ENCODE measurements at places on chromosomes 4 and X.

GRCh38 chr4:108152980-108153379 lies 15.8 kb downstream of the LEF1 start:
- DNase-seq: peak; percentile 13

DNA sequence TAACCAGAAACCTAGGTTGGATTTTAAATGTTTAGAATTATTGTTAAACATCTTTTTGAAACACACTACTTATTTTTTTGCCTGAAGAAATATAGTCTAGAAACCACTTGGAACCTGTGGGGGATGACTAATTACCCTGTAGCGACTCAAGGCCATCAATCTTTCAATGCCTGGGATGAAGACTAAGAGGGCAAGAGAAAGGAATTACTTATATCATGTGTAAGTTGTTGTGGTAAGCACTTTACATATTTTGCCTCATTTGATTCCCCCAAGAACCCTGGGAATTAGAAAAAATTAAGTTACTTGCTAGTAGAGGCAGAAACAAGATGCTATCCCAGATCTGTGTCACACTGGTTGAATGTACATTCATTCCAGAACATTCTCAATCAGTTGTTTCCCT lies 170.9 kb upstream of the GRIA3 start:
- no peak for DNase-seq

GRCh38 chr4:132992686-132993085 lies 156.4 kb upstream of the PCDH10 start:
- DNase-seq: no peak

- no peak for DNase-seq
Measured at GRCh38 chr4:181692965-181693364, 550.2 kb upstream of the TENM3 start.

DNA sequence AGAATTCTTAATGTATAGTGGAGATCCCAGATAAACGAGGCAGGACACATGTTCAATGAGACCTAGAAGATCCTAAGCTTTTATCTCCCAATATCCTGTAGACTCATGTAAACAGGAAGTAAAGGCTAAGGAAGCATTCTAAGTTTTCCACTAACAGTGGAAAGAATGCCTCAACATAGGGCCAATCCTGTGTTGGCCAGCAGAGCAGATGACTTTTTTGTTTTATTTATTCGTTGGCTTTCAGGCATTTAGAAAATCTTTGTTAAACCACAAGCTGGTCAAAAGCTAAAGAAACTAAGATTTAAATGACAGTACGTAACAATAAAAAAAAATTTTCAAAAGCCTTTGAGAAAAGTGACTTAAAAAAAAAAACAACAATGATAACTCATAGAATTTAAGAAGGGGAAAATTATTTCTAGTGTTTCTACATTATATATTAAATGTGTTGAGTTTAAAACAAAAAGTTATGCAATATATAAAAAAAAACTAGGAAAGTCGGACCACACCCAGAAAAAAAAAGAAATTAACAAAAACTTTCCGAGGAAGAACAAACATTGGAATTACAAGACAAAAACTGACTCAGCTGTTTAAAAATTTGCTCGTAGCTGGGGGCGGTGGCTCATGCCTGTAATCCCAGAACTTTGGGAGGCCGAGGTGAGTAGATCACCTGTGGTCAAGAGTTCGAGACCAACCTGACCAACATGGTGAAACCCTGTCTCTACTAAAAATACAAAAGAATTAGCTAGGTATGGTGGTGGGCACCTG lies 759.3 kb downstream of the FSTL5 start:
- DNase-seq: no peak

- DNase-seq: no peak
Measured at GRCh38 chr4:120286813-120287212, 220.2 kb upstream of the MAD2L1 start.

DNA sequence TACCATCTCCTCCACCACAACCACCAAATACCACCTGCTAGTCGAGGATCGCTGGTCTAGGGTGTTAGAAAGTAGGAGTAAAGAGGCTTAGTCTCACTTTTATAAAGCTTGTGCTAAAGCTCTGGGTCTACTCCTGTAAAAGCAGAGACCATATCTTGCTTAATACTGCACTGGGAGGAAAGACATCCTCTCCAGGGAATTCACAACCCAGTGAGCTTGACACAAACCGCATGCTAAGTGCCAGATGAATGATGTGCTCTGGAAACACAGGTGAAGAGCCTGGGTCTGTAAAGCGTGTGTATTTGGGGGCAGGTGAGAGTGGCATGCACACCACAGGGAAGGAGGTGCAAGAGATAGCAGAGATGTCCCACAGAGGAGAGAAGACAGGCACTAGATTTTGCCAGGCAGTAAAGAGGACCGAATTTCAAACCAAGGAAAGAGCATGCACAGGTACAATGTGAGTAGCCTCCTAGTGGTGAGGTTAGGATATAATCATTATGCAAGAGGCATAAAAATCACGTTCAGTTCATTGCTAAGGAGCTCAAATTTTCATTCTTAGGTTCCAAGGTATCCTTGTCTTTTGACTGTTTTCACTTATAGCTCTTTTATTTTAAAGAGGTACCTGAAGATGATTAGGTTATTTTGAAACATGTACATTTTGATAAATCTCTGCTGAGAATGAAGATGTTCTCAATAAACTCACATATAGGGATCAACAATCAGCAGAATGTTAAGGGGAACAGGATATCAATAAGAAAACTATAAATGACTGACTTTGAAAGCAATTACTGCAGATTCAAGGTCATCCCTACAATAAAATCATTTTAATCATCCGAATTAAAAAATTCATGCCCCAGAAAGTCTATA lies 20.7 kb downstream of the TAPT1 start:
- DNase-seq: peak; percentile 80

DNA sequence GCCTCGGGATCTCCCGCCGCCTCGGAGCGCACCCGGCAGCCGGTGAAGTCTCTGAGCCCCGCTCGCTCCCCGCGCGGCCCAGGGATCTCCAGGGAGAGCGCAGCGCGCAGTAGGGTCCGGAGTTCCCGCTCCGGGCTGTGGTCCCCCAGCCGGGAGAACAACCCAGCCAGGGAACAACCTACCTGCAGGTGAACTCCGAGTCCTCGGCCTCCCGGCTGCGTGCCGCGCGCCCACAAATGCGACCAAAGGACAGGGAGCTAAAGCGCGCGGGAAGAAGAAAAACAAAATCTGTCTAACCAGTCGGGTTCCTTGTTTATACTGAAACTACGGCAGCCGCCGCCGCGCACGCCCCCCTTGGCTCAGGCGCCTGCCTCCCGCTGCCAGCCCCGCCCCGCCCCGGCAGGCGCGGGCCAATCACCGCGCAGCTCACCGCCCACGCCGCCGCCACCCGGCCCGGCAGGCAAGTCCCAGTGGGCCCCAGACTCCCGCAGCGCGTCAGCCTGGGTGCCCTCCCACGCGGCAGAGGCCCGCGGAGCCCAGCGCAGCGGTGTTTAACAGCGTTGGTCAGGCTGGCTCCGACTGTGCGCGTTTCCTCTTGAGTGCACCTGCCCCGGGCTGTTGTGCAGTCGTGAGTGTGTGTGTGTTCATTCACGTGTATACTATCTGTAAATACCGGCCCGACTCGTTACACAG lies at the start of gene RASGEF1B:
TSS of gene RASGEF1B (minus strand) at position 320 of the 693 bp plus-strand sequence. CDS start 12,399 bp downstream, outside the sequence.
- peak; percentile 97 for DNase-seq

- no peak for DNase-seq
Measured at GRCh38 chr4:123116412-123116811, 194.0 kb upstream of the NUDT6 start.

- DNase-seq: peak; percentile 25
Measured at GRCh38 chr4:185479507-185479971, 8.0 kb upstream of the CCDC110 start.

- no peak for DNase-seq
Measured at GRCh38 chrX:53049127-53049517, 533 bp downstream of the GPR173 start.

GRCh38 chr4:45776146-45776545 lies 347.7 kb downstream of the GABRG1 start:
- no peak for DNase-seq

DNA sequence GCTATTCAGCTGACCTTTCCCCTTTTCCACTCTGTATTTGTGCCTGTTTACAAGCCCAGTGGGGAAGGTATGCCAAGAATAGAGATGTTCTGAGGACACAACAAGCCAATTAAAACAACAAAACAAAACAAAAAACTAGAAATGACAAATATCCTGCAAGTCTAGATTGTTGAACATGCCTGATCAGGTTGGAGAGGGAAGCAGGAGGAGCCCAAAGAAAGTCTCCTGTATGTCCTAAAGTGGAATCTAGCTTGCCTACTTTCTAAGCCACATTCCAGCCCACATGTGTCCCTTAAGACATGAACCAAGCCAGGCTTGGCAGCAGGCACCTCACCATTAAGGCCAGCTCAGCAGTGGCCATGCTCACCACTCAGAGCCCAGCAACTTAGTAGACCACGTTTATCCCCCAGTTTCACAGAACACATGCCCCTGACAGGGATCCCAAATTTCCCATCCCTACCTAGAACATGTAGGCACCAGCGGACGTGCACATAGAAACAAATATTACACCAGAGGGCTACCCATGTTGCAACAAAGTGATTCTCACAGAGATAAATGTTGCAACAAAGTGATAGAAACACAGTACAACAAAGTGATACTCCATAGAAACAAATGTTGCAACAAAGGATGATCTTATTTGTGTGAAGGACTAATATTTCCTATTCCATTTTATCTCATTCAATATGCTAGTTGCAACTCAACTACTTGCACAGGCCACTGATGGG lies 48.3 kb downstream of the CD99L2 start:
- peak; percentile 55 for DNase-seq

GRCh38 chr4:25943312-25943711 lies 29.3 kb downstream of the SMIM20 start:
- no peak for DNase-seq

DNA sequence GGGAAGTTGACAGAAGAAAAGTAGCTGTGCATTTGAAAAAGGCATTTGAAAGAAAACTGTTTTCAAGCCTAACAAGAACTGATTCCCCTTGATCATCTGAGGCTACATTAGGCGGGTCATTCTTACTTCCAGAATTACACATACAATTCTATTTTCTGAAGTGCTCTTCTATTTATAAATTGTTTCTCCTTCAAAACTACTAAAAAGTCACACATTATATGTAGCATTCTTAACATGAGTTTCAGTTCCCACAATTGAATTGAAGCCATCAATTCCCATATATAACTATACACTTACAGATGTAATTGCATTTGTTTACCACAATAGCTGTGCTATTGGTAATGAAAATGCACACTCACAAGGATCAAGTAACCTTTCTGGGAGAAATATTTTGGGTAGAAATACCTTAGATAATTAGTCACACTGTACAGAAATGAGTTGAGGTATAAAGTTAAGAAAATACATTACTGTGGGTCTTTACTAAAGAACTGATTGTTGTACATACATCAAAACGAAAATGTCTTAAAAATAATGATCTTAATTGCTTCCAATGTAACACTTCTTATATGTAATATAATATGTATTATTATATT lies 1688.0 kb upstream of the AGA start:
- DNase-seq: no peak

DNA sequence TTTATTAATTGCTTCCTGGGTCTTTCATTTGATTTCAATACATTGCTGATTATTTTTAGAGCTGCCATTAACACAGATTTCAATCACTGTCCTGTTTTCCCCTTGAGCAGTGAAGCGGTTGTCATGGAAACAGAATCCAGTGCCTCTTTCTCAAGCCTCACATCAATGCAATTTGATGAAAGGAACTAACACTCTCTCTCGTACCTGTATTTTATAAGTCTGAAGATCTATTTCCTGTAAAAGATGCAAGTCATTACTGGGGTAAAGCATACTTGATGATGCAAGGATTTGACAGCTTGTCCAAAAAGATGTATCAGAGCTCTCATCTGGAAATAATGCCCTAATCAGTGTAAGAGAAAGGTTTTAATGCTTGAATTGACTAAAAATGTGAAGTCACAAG lies 17.9 kb upstream of the GASK1B start:
- no peak for DNase-seq

- DNase-seq: peak; percentile 23
Measured at GRCh38 chr4:26885912-26886274, 25.3 kb downstream of the STIM2 start.

- no peak for DNase-seq
Measured at GRCh38 chr4:29295280-29295679, 1424.9 kb upstream of the PCDH7 start.

- DNase-seq: no peak
Measured at GRCh38 chrX:30887721-30888120, 1.3 kb downstream of the TAB3 start.

- DNase-seq: peak; percentile 22
Measured at GRCh38 chr4:101596781-101597552, 193.6 kb upstream of the BANK1 start.

DNA sequence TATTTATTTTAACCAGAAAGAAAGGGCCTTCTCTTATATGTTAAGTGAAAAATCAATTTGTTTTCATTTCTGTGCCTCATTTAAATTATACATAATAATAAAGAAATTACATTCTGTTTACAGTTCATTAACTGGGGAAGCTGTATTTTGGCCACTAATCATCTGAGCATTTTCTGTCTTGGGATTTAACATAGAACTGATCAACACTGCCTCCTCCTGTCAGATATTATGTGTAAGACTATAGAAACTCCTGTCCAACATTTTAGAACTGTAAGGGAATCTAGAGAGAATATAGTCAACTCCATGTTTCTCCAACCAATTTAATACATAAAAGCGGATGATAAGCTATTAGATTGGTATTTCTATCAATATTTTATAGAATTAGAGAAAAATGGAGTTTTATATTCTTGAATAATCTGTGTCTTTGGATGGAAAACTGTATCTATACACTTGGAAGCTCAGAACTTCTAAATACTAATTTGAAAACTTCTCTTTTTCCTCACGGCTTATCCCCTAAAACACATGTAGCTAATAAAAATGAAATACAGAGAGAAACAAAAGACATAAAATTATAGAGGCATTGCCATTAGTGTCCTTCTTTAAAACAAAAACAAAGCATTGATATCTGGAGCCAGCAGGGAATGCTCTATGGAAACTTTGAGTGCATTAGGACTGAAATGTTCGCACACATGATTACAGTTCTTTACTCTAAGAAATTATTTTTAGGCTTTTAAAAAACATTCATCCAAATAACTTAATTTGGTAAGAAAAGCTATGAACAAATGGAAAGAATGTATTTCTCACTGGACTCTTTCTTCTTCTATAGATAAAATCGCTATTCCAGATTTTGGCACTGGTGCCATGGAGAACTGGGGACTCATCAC lies 33.1 kb downstream of the ENPEP start:
- peak; percentile 52 for DNase-seq

GRCh38 chrX:16258882-16259281 lies 91.6 kb downstream of the MAGEB17 start:
- DNase-seq: no peak

- DNase-seq: peak; percentile 2
Measured at GRCh38 chr4:71907782-71908181, 123.9 kb upstream of the GC start.

DNA sequence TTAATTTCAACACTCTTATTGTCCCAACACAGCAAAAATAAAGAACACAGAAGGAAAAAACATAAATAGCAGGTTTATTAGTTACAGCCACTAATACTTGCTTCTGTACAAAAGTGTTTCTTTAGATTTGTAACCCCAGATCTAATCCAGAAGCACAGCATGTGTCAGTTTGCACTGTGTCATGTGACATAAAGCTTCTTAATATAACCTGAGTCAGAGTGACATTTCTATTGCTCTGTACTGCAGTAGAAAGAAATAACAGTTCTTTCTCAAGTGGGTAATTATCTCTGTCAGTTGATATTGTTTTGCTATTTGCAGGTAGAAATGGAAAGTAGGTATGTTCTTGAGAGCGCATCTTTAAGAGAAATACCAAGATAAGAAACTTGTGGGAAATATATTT lies 422.5 kb downstream of the ZIC3 start:
- peak; percentile 15 for DNase-seq

- DNase-seq: peak; percentile 31
Measured at GRCh38 chr4:60962286-60962685, 237.8 kb upstream of the ADGRL3 start.

- peak; percentile 44 for DNase-seq
Measured at GRCh38 chrX:9786798-9787635, 788 bp downstream of the SHROOM2 start.

All from DMS53 (cell line).